ENCODE measurements at places on chromosomes 1 and 21.

- peak; percentile 59 for DNase-seq
These were observed 339 bp upstream of the RNPC3 start for GRCh38 chr1:103525114-103525606.

DNA sequence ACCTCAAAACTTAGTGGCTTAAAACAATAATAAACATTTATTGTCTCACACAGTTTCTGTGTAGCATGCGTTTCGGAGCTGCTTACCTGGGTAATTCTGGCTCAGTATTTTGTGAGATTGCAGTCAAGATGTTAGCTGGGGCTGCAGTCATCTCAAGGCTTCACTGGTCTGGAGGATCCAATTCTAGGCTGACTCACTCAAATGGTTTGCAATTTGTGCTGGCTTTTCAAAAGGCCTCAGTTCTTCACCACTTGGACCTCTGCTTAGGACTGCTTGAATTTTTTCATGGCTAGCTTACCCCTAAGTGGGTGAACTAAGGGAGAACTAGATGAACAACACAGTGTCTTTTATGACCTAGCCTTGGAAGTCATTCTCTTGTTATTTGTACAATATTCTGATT, 21.0 kb downstream of the XPR1 start:
- DNase-seq, result peak; percentile 17

DNA sequence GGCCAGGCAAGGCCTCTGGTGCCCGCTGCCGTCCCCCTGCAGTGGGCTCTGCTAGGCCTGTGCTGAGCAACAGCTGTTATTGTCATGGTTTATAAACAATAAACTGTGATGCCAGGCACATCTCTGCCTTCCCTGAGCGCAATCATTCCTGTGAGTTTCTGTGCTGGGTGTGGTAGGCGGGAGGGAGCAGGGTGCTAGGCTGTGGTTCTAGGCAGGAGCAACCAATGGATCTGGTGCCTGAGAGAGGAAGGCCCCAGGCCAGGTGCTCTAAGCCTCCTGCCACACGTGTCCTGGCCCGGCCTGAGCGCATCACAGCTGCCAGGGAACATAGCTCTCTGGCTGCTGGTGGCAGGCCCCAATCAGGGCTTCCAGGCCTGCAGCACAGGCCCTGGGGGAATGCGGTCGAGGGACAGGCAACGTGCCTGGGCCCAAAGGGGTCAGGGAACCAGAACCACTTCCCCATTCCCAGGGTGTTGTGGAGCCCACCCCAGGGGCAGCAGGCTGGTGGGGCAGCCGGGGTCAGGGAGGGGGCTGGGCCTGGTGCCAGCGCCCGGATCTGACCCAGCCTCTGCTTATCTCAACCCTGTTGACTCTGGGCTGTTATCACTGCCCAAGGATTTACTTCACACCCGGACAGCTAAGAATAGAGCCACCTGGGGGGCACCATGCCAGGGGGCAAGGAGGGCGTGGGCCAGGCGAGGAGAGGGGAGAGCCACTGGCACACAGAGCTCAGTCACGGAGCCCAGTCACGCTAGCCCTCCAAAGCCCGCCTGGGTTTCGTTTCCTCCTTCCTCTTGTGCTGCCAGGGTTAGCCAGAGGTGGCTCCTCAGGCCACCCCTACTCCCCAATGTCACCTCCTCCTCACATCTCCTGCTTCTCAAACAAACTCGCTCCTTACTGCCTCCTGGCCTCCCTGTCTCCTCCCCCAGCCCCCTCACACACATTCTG, 11.5 kb downstream of the TRIM46 start:
- no peak for DNase-seq

DNA sequence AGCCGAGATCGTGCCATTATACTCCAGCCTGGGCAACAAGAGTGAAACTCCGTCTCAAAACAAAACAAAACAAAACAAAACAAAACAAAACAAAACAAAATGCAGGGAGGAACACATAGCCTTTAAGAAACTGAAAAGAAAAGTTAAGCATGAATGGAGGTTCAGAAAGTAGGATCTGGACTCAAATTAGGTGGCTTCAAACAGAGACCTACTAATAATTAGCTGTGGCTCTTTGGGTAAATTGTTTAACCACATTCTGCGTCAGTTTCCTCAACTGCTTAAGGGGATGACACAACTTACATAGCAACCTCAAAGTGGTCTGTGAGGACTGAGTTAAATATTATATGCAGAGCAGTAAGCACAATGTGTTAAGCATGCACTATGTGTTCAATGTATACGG, 458.2 kb downstream of the ADGRL2 start:
- DNase-seq, result no peak

DNA sequence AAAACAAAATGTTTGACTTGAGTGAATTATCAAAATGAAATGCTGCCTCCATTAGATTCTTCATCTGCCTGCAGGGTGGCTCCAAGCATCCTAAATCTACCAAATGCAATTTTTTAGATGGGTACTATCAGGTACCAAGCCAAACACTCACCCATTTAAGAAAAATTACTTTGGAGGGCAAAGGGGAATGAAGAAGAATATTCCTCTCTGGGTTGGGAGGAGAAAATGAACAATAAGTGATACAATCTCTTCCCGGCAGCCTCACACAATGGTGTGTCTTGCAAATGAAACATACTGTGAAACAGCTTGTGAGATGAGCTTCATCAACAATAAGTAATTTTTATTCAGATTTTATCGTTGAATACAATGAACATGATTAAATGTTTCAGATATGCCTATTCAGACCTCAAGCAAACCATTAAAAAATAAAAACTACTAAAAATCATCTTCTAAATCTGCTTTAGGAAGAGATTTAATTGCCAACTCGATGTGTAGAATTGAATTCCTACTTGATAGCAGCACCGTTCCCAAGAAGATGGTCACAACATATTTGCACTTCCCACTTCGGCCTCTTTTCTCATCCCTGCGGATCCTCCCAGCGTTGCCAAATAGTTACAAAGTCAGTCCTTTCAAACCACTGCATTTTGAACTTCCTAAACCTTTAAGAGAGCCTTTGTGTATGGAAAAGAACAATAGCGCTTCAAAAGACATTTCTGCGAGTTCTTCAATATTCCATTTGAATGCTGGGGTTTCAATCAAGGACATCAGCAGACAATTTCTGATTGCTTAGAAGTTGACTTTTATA, 2.7 kb downstream of the DAB1 start:
- DNase-seq, result no peak

- DNase-seq, result no peak
These were observed 10.5 kb downstream of the LGR6 start for GRCh38 chr1:202204065-202204464.

DNA sequence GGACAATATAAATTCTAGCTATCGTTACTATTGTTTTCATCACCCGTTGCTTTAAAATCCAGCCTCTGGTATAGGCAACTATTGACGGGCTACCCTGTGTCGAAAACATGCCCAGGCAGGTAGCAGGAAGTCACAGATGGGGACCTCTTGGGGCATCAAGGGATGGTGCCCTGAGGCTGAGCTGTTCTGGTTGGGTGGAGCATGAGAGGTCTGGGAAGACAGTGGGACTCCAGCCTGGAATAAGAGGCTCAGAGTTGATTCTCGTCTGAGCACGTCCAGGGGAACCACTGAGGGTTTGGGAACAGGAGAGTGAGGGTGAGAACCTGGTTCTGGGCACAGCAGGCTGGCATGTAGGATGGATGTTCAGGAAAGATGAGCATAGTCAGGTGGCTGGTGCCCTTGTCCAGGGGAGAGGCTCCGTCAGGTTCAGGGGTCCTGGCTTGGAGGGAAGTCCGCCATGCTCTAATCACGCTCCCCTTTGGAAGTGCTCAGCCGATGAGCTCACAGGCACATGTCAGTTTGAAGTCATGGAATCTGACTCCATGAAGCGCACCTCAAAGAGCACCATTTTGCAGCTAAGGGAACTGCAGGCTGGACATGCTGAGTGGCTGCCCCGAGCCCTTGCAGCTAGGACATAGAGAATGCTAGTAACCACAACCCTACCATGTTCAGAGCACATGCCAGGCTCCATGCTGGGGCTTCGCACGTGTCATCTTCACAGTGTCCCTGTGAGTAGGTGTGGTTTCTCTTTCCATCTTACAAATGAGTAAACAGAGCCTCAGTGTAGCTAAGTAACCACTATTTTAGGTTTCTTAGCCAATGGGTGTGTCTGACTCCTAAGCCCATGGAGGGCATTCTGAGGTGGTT, 21.0 kb downstream of the PCSK9 start:
- DNase-seq, result no peak

- peak; percentile 86 for DNase-seq
These were observed 34.4 kb upstream of the COP1 start for GRCh38 chr1:176241385-176242015.

- no peak for DNase-seq
These were observed at the start of gene TNFRSF4 for GRCh38 chr1:1213345-1214265. TSS of gene TNFRSF4 (minus strand) at chr1:1214153. CDS start at chr1:1214127, 26 bp downstream.

DNA sequence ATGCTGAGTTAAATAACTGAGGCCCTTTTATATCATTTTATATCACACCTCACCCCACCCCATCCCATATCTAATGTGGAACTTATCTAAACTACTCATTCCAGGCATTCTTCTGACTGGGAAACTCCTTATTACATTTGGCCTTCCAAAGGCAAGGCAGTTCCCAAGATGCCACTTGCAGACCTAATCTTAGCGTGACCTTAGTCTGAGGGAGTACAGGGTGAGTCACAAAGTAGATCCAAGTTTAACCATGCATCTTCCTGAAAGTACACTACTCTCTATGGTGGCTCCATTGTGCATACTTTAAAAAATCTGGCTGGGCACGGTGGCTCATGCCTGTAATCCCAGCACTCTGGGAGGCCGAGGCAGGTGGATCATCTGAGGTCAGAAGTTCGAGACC, 353.6 kb upstream of the C1orf87 start:
- DNase-seq, result peak; percentile 4

DNA sequence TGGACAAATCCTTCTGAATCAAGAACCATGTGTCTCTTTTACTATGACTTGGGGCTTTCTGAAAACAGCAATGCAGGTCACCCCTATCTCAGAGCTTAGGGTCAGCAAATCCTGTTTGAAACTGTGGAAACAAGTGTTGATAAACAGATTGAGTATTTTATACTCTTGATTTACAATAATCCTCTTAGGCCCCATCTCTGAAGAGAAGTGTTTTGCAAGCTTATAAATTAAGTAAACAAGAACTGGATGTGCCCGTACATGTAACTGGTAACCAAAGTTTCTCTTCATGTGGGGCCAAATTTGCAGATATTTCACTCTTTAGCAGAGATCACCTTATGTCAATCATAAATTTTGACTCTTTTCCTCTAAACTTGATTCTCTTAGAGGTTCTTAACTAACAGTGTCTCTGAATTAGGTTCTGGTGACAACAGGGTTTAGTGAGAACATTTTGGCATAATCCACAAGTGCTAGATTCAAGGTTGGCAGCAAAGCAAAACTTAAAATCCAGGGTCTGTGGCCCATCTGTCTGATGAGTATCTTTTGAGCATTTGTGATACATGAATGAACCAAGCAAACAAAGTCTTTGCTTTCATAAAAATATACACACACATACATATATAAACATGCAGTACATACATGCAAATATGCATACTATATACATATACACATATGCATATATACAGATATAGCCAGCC, 183.0 kb upstream of the HOOK1 start:
- DNase-seq, result no peak

DNA sequence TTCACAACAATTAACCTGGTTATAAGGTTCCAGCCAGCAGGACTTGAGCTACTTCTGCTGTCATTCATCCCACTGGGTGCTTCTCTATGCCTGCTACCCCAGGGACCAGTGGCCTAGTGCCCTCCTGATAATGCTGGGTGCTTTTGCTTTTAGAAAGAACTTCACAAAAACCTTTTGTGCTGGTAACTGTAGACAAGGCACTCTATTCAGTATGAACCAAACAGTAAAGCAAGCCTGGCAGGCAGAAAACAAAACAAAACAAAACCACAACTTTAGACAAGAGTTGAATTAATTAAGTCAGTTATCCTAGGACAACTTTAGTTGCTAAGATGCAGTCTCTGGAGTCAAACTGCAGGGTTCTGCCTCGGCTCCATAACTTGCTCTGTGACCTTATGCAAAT, 61.9 kb upstream of the ADGRL2 start:
- no peak for DNase-seq

DNA sequence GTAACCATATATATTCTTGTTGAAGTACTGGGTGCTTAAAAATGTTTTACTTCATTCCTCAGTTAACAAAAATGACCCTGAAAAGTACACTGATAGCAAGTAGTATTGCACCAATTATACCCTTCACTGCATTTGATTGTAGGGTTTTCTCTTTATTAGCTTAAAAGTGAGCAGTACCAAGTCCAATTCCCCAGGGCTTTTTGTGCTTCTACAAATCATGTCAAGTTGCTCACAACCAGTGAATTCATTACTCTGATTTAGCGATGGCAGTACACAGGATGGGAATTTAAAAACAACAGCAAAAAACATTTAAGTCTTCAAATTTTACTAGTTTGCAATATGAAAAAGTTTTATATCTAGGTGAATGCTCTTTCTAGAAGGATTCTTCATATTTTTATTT, 436.4 kb downstream of the PTBP2 start:
- no peak for DNase-seq

GRCh38 chr1:108862698-108863477, 6.0 kb upstream of the AKNAD1 start:
- DNase-seq, result no peak

- no peak for DNase-seq
These were observed 103.2 kb downstream of the SGIP1 start for GRCh38 chr1:66637146-66637545.

DNA sequence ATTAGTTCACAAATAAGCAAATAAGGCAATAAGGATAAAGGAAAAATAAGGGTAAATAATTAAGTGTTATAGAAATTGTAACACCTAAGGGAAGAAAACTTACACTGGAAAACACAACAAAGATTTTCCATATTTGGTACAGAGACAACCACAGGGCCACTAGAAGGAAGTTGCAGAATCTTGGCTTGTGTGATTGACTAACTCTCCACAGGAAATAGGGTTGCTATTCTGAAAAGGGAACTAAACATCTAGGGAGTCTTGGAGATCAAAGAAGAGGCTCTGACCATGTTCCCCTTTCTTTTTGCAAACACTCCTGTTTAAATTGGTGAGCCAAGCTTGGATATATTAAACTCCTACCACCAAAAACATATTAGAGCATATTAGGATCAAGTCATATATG, 59.1 kb downstream of the APCS start:
- no peak for DNase-seq

GRCh38 chr1:56910441-56910985, 55.3 kb downstream of the C8B start:
- DNase-seq, result no peak

DNA sequence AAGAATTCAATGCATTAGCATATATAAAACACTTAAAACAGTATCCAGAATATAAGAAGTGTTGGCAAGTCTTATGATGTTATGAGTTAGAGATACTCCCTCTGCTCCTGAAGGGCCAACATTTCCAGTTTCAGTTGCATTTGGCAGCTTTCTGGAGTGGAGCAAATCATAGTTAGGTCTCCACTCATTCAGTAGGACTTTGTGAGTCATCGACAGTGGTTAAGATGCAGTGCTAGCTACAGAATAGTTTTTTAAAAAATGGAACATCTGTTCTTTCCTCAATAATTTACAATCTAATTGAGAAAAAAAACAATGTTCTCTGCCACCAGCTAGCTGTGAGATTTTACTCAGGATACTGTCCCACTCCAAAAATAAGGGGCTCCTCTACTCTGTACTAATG, 389.1 kb downstream of the HLX start:
- peak; percentile 76 for DNase-seq
